ENCODE measurements at places on chromosomes 6 and 20.

GRCh38 chr6:13194852-13195251 lies 133.5 kb downstream of the TBC1D7 start:
- peak; percentile 35 for DNase-seq

DNA sequence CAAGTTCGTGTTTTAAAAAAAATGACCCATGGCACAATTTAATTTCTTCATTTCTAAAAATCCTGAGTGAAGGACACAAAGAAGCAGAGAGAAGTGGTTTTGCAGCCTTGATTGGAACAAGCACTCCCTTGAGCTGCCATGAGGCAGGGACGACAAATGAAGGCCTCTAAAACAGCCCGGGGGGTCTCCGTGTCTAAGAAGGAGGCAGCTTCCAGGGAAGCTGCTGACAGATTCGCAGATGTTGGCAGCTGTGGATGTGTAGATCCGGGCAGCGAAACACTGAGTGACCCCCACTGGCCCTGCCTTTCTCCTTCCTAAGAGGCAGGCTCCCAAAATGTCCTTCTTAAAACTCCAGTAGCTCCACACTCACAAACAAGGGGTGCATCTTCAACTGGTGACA lies 9.6 kb upstream of the LBP start:
- no peak for DNase-seq

GRCh38 chr20:61387204-61387953 lies 135.3 kb downstream of the CDH4 start:
- DNase-seq: no peak

- DNase-seq: no peak
Measured at GRCh38 chr6:169288591-169288990, 34.9 kb upstream of the THBS2 start.

GRCh38 chr20:52972965-52973819 lies 1.0 kb downstream of the TSHZ2 start:
- DNase-seq: no peak

GRCh38 chr6:111942561-111942960 lies 69.3 kb upstream of the FYN start:
- no peak for DNase-seq

DNA sequence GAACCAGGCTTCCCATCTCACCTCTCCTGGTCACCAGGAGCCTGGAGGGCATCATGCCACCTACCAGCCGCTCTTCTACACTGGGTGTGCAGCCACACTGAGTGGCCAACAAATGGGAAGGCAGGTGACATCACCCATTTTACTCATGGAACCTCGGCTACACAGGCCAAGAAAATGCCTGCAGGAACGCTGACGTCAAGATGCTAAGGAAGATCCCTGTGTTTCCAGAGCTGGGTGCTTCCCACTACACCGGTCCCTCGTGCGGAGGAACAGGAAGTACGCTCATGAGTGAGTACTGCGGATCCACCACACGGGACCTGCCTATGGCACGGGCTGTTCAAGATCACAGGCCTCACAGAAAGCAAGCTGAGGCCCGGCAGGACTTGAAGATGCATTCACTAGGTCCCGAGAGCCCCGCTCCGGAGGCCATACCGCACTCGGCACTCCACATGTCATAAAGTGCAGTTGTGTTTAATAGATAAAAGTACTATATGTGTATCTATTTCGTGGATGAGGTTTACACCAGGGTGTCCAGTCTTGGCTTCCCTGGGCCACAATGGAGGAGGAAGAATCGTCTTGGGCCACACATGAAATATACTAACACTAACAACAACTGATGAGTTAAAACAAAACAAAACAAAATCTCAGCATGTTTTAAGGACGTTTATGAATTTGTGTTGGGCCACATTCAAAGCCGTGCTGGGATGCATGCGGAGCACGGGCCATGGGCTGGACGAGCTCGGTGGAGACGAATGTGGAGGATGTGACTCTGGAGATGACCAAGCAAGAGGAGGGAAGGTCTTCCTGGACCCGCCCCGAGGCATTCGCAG lies 257.9 kb downstream of the THBS2 start:
- DNase-seq: no peak

- DNase-seq: no peak
Measured at GRCh38 chr6:127404133-127404532, 55.1 kb downstream of the KIAA0408 start.

DNA sequence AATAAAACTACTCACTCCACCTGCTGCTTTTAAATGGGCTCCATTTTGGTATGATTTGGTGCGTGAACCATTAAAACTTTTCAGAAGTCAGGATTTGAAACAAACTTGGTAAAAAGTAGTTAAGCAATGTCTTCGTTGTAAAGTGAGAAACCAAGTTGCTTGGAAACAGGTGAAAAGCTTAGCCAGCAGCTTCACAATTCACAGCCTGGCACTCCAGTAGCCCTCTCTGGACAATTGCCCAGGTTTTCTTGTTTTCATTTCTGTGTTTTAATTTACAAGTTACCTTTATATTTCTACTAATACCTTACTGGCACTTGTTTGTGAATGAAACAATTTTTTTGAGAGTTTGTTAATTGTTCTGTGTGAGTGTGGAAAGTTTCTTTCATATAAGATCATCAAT lies 12.8 kb downstream of the NT5E start:
- DNase-seq: no peak

- no peak for DNase-seq
Measured at GRCh38 chr6:1911474-1911873, 301.8 kb downstream of the FOXC1 start.

- no peak for DNase-seq
Measured at GRCh38 chr20:19993958-19994669, 23.0 kb upstream of the NAA20 start.

DNA sequence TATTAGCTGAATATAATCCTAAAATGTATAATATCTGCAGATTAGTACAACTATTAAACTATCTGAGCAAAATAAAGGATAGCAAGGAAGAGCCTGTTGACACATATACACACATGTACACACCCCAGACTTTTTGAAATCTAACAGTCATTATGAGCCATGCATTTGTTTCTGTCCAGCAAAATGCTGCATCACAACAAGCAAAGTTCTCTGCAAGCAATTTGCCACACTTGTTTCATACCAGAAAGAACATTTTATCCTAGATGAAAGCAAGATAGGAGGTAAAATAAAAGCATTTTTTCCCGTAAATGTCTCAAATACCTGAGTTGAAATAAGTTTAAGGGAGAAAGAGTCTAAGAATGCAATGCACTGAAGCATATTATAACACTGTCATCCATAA lies 145.2 kb downstream of the COL21A1 start:
- no peak for DNase-seq

- peak; percentile 13 for DNase-seq
Measured at GRCh38 chr6:113381959-113382358, 475.2 kb upstream of the MARCKS start.

- no peak for DNase-seq
Measured at GRCh38 chr20:64216036-64216435, 39.5 kb upstream of the PCMTD2 start.

DNA sequence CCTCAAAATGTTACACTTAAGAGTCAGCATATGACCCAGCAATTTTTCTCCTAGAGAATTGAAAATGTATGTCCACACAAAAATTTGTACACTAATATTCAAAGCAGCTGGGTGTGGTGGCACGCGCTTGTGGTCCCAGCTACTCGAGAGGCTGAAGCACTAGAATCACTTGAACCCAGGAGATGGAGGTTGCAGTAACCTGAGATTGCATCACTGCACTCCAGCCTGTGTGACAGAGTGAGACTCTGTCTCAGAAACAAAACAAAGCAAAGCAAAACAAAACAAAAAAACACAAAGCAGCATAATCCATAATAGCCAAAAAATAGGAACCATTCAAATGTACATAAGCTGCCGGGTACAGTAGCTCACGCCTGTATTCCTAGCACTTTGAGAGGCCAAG lies 1.6 kb upstream of the RPF2 start:
- no peak for DNase-seq

DNA sequence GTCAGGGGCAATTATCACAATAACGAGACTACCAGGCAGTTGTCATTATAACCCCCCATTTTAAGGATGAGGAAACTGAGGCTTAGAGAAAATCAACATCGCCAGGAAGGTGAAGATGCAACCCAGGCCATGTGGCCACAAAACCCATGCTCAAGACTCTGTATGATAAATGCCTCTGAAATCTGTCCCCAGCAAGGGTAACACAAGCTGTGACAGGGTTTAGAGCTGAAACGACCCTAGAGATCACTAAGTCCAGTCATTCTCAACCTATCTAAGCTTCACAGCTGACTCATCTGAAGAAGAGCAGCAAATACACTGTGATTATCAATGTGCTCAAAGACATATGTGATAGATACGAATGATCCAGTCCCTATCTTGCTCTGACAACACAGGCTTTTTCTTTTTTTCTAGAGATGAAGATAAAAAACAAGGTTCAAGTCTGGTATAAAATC lies 47.0 kb downstream of the ARHGAP18 start:
- no peak for DNase-seq

- no peak for DNase-seq
Measured at GRCh38 chr6:6663421-6664135, 75.1 kb downstream of the LY86 start.

GRCh38 chr6:21970569-21971300 lies 326.1 kb downstream of the PRL start:
- DNase-seq: no peak

DNA sequence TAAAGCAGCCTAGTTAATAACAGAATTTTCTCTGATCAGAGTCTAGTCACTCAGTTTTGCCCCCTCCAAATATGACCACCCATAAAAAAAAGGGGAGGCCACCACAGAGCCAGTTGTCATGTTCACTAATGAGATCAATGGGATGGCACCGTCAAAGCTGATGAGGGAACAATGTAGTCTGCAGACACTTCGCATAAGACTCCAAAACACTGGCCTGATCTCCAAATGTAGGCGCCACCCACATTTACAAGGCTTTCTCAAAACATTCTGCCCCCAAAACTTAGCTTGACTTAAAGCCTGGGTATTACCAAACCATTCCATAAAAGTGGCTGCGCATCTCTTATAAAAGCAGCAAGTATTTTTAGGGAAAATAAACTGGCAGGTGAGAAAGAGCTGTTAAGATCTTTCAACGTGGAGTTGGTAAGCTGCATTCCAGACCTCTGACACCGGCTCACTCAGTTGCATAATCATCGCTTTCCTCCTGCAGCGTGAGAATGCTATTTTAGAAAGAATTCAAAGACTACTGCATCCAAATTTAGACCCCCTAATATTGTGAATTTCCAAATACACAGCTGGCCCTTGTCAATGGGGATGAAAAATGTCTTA lies 59.3 kb downstream of the TBC1D7 start:
- no peak for DNase-seq

- DNase-seq: peak; percentile 75
Measured at GRCh38 chr20:37192137-37192854, 12.9 kb upstream of the MROH8 start.

GRCh38 chr6:158536891-158537798 lies 22.7 kb upstream of the TMEM181 start:
- DNase-seq: peak; percentile 87

DNA sequence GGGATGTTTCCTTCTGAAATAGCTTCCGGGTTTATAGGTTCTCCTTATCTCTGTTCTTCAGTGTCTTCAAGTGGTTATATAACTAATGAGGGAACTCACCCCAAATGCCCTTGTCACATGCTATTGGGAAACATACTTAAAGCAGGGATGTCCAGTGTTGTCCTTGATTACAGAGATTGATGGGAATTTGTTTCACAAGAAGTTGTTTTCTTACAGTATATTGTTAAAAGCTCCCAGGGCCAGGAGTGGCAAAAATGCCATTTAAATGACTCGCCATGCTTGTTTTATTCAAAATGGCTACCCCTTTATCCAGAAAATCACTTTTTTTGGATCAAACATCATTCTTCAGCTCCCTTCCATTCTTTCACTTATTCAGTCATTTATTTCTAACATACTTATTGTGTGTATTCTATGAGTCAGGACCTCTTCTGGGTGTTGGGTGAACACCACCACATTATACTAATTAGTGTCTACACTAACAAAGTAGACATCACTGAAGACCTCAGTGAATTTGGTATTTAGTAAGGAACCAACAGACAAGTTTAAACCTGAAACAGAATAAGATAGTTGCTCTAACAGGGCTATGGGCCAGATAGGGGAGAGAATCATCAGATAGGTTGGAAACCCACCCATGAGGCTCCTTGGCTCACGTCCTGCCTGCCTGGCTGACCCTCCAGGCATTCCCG lies 791.1 kb downstream of the MAFB start:
- DNase-seq: no peak

GRCh38 chr6:130896249-130896648 lies 69.0 kb downstream of the SMLR1 start:
- DNase-seq: no peak

- DNase-seq: no peak
Measured at GRCh38 chr6:12504325-12504966, 212.1 kb upstream of the PHACTR1 start.

GRCh38 chr6:150068720-150069648 lies at the start of gene ULBP3:
Gene ULBP3, minus strand, starts transcription at chr6:150069121. Its CDS starts 55 bp downstream, at chr6:150069066.
- DNase-seq: peak; percentile 55

- no peak for DNase-seq
Measured at GRCh38 chr6:108598305-108598863, 37.7 kb downstream of the FOXO3 start.

DNA sequence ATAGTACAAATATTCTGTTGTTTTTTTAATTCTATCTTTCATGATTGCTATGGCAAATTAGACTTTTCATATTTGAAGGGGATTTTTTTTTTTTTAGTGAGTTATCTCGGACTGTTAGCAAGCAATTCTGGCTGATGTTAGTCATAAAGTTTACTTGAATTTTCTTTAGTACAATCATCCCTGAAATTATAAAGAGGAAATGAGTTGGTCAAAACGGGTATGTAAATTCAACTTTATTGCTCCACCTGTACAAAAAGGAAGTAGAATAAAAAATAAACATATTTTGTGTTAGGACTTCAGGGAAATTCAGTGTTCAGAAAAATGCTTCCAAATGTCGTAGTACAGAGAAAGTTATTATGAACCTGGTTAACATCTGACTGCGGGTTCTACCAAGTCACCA lies 40.3 kb downstream of the PPP1R14C start:
- DNase-seq: no peak

- no peak for DNase-seq
Measured at GRCh38 chr20:33437141-33437911, 6.2 kb downstream of the SNTA1 start.

GRCh38 chr6:32216998-32217397 lies 6.9 kb downstream of the NOTCH4 start:
- DNase-seq: no peak

DNA sequence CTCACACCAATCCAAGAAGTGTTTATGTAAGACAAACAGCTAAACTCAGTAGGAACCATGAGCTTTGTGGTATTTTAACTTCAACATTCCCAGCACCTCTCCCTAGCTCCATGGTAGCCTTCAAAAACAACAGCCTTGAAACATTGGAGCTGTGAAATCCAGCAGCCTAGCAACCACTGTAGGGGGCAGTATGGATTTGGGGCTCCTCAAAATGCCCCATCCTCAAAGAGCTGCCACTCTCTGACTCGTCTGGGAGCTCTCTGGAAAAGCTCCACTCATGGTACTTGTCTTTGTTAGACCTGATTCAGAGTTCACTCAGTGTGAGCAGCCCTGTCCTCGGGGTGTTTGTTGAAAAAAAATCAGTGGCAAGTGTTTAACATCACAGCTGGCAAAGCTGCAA lies 82.9 kb downstream of the KIF6 start:
- DNase-seq: no peak

GRCh38 chr6:135951169-135951568 lies 99.7 kb downstream of the PDE7B start:
- DNase-seq: no peak

- no peak for DNase-seq
Measured at GRCh38 chr20:25695532-25696370, 902 bp downstream of the ZNF337 start.
